ENCODE measurements at places on chromosomes 16 and 17. TPM values are rescaled to one million over a fixed set of nuclear protein-coding genes. Genes with fewer than 3 reads are reported as not detected.

Gene OTOP2
- total RNA-seq: not detected

Gene SP2
- total RNA-seq: 0.31 TPM

Gene EPN3
- 0.31 TPM for total RNA-seq

Gene FGF11
- total RNA-seq: 18.2 TPM

Gene PRAC2
- total RNA-seq: not detected

Gene ABAT
- total RNA-seq: 86.1 TPM

Gene CMTM4
- 70.7 TPM for total RNA-seq

Gene GNAO1
- total RNA-seq: 48.0 TPM

Gene ARL5C
- total RNA-seq: not detected

Gene CUEDC1
- total RNA-seq: 10.9 TPM

Gene MAZ
- total RNA-seq: 271 TPM

Gene SLC12A3
- not detected for total RNA-seq

Gene TACO1
- total RNA-seq: 5.5 TPM

Gene CACNG1
- 0.47 TPM for total RNA-seq

Gene MAP3K3
- total RNA-seq: 21.4 TPM

Gene SLC25A19
- 4.4 TPM for total RNA-seq

Gene ELAC2
- total RNA-seq: 31.0 TPM

Gene CLEC19A
- total RNA-seq: not detected

Gene SLC52A1
- not detected for total RNA-seq

Gene NOS2
- 0.47 TPM for total RNA-seq

Gene MRM3
- 17.5 TPM for total RNA-seq

Gene GHDC
- 5.5 TPM for total RNA-seq

Gene SCRN2
- total RNA-seq: 17.8 TPM

Gene FOXC2
- total RNA-seq: 0.62 TPM

Gene MMP25
- total RNA-seq: 0.62 TPM

Gene CRHR1
- total RNA-seq: 6.6 TPM

Gene GRIN2C
- 0.47 TPM for total RNA-seq

Gene CORO7
- 38.8 TPM for total RNA-seq

Gene CTRB2
- not detected for total RNA-seq

Gene OR3A2
- total RNA-seq: 0.94 TPM

Measured in occipital lobe (tissue), 3 donors.